ENCODE measurements at places on chromosomes 11 and 22.

DNA sequence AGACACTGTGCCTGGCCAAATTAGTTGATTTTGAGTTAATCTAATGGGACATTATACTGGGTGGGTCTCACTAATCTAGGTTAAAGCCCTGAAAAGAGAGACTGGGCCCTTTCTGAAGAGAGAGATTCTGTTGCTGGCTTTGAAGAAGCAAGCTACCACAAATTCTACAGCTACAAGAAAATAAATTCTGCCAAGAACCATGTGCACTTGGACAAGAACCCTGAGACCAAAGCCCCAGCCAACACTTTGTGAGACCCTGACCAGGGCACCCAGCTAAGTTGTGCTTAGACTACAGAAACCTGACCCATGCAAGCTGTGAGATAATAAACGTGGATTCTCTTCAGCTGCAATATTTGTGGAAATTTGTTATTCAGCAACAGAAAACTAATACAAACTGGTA, 20.1 kb upstream of the SPON1 start:
- peak; percentile 7 for DNase-seq

- DNase-seq = no peak
Measured at GRCh38 chr11:64926689-64927088, 2.2 kb downstream of the PPP2R5B start.

GRCh38 chr11:16322190-16322589, 34.2 kb downstream of the SOX6 start:
- no peak for DNase-seq

- no peak for DNase-seq
Measured at GRCh38 chr11:8973121-8973520, 8.9 kb upstream of the TMEM9B start.

DNA sequence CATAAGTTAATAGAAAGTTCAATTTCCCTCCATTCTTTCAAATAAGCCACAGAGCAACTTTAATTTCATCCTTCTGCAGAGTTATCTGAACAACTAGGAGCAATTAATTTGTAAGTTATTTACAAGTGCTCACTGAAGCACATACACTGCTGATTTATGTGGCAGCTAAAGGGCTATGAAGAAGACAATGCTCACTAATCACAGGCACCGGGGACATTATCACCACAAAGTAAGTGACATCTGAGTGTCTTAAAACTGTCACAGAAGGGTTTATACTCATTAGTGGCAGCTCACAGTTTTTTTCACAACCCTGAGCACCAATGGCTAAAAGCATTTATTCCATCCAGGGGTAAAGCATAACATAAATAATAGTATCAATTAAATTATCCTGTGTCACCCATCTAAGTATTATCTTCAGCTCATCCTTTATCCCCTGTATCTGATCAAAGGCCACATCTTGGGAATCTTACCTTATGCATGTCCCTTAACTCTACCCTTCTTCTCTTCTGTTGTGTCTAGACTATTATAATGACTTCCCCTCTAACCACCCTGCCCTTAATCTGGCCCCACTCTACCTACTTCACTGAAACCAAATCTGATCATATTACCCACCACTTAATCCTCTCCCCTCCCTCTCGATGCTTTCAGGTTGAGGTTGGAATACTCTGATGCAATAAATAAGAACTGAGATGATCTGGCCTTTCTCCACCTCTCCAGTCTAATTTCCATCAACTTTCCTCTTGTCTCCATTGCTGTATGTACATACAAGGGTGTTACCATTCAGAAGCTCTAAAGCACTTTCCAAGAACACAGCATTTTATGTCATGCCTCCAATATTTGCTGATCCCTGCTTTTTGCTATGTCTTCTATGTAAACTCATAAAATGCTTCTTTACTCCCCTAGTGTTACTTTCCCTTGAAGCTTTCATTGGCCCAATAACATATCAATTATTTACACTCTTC, 252.7 kb downstream of the CASP12 start:
- no peak for DNase-seq

DNA sequence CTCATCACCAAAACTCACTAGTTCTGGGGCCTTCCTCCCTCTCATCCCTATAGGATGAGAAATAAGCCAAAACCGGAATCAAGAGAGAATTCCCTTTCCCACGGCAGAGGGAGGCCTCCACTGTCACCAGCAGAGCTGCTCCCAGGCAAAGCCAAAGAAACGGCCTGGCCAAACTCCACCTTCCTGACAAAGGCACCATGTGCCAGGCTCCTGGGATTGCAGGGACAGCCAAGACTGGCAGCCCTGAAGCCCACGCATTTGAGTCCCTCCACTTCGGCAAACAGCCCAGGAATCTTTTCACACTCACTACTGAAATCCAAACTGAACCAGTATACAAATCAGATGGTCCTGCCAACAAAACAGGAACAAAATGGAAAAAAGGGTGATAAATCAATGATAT, 6.1 kb downstream of the SMCO4 start:
- DNase-seq = peak; percentile 75

DNA sequence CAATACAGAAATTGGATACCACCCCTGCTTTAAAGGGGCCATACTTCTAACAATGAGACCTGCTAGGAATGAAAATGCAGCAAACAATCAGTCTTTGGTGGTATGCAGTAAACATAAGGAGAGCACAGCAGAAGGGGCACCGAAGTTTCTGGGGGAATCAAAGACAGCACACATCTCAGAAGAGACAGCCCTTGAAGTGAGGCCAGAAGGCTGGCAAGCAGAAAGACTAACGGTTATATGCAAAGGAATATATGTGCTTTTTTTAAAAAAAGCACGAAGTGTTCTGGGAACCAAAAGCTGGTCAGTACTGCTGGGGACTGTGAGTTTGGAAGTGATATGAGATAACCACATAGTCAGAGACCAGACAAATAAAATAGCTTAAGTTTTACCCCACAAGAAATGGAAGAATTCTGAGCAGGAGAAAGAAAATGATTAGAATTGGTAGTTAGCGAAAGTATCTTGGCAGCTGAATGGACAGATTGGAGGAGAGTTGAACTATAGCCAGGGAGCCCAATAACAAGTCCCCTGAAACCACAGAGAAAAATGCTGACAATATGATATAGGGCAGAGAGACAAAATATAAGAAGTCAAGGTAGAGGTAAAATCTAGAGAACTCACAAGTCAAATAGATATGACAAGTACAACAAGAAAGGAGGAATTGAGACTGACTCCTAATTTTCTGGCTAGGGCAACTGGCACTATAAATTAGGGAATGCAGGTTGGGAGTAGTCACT, 125.7 kb downstream of the MRTFA start:
- no peak for DNase-seq

- peak; percentile 47 for DNase-seq
Measured at GRCh38 chr11:124837491-124837856, 27.8 kb upstream of the ROBO3 start.

DNA sequence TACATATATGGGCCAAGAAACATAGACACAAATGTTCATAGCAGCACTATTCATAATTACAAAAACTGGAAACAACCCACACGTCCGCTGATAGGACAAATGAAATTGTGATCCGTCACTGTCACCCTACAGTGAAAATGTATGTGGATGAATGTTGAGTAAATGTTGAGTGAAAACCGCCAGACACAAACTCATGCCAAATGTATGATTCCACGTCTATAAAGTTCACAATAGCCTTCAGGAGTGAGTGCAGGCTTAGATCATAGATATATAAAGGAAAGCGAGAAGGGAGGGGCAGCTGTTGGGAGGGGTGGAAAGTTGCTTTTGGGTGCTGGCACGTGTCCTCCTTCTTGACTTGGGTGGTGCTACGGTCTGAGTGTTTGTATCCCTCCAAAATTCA, 33.6 kb downstream of the DBX1 start:
- no peak for DNase-seq

GRCh38 chr11:59172345-59173079, 580 bp downstream of the DTX4 start:
- no peak for DNase-seq

DNA sequence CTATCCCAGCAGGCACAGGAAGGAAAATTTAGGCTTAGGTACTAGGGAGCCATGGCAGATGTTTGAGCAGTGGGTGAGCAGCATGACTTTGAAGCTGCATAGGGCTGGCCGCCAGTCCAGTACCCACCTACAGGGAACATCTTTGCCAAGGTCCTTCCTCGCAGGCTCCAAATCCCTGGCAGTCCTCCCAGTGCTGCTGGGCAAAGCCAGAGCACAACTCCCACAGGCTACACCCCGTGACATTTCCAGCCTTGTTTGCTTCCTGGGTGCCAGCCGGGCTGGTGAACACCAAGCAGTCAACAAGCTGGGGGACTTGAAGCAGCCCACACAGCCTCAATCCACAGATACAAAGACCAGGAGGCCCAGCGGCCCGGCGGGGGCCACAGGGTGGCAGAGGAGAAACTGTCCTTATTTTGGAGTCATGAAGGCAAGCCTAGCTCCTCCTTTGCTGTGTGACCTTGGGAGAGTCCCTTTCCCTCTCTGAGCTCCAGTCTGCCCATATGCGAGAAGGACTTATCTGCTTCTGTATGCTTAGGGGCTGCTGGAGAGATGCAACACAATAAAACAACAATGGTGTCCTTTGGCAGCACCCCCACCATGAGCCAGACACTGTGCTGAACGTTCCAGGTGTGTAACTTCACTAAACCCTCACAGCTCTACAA, 28.0 kb downstream of the TPST2 start:
- DNase-seq = peak; percentile 65

GRCh38 chr11:83292709-83293456, 6.7 kb upstream of the CCDC90B start:
- peak; percentile 85 for DNase-seq

DNA sequence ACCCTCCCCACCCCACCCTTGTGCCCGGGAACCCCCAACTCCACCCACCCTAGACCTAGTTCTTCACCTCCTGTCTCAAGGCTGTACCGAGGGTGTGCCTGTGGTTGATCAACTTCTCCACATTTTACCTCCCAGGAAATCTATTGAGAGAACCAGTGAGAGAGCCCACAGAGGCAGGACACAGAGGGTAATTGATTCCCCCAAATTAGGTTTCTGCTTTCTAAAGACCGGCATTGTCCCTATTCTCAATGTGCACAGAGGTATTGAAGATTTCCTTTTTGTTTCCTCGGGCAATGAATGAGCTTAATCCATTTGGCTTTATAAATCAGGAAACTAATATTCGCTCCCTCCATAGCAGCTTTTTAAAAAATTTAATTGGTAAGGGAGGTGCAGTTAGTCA, 6.0 kb upstream of the LMO1 start:
- no peak for DNase-seq

DNA sequence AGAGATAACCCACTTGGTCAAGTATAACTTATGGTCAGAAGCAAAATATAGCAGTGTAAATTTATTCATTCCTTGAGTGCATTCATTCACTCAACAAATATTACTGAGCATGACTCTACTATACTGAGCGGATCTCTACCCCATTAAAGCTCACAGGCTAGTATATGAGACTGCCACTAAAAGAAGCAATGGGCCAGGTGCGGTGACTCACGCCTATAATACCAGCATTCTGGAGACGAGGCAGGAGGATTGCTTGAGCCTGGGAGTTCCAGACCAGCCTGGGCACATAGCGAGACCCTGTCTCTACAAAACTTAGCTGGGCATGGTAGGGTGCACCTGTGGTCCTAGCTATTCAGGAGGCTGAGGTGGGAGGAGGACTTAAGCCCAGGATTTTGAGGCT, 197.6 kb upstream of the BLID start:
- DNase-seq = no peak

GRCh38 chr11:102709201-102709945, 3.8 kb upstream of the MMP27 start:
- DNase-seq = no peak

GRCh38 chr11:82927264-82927880, 25.8 kb downstream of the DDIAS start:
- DNase-seq = peak; percentile 60

Data from midbrain (tissue), 1 donor.